ENCODE measurements at places on chromosomes 12 and 14.

DNA sequence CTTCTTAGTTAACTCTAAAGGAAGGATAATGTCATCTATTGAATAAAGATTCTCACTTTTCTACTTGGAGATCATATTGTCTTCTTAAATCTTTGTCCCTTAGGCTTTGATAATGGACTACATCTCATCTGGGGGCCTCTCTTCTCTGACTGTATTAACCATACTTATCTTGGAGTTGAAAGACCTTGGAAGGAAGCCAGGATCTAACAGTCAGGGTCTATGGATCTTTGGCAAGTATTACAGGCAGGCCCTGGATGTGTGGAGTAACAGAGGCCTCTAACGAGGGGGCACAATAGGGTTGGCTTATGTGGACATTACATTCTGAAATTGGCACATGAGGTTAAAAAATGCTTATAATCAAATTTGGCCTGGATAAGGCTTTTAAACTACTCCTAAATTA lies 513.8 kb downstream of the NRXN3 start:
- DNase-seq: peak; percentile 5

- no peak for DNase-seq
Measured at GRCh38 chr12:92223481-92223880, 77.8 kb upstream of the BTG1 start.

DNA sequence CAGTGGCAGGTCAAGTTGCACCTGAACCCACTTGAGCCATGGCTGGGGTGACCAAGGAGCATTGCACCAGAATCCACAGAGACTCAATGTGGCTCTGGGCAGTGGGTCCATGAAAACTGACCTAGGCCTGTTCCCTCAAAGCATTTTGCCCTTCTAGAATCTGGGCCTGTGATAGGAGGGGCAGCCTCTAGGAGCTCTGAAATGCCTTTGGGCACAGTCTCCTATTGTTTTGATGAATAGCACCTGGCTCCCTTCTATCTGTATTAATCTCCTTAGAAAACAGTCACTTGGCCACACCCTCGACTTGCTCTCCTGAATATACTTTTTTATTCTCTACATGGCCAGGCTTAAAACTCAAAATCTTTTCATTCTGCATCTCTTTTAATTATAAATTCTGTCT lies 14.1 kb upstream of the KRAS start:
- no peak for DNase-seq

DNA sequence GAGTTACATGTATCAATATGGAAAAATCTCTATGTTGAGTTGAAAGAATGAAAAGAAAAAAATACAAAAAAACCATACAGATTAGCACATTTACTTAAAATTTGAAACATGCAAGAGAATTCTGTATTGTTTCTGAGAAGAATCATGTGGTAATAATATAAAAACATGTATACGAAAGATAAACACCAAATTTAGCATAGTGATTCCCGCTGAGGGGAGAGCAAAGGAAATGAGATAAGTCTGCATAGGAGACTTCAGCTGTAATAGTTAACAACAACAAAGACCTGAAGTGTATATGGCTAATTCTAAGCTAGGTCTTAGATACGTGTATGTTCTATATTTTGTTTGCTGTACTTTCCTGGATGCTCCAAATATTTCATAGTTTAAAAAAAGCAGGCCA lies 46.5 kb downstream of the FNTB start:
- DNase-seq: no peak

DNA sequence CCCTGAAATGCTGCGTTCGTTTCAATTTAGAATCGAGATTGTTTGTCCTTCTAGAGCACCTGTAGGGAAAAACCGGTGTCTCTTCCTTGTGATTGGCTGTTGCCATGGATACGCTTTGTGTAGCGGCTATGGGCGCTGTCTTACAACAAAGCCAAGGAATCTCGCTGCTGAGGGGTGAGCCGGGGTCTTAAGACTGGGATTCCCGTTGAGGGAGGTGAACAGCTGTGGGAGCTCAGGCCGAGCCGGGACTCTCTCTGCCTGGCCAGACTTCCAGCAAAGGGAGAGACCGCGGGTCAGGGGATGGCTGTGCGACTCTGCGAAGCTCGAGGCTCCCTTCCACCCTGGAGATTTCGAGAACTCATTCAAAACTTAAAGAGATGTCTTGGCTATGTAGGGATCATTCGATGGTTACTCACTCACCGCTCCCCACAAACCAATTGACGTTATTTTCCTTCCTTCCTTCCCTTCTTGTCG lies at the start of the genes LRRIQ1 and TSPAN19:
LRRIQ1 (plus strand) TSS at position 118 of the 474 bp plus-strand sequence. CDS start 1,826 bp downstream, outside the sequence.
TSPAN19 (minus strand) TSS at position 44 of the 474 bp plus-strand sequence. CDS start 6,331 bp downstream, outside the sequence.
- DNase-seq: peak; percentile 94

- DNase-seq: no peak
Measured at GRCh38 chr14:99015833-99016232, 256.2 kb downstream of the BCL11B start.

DNA sequence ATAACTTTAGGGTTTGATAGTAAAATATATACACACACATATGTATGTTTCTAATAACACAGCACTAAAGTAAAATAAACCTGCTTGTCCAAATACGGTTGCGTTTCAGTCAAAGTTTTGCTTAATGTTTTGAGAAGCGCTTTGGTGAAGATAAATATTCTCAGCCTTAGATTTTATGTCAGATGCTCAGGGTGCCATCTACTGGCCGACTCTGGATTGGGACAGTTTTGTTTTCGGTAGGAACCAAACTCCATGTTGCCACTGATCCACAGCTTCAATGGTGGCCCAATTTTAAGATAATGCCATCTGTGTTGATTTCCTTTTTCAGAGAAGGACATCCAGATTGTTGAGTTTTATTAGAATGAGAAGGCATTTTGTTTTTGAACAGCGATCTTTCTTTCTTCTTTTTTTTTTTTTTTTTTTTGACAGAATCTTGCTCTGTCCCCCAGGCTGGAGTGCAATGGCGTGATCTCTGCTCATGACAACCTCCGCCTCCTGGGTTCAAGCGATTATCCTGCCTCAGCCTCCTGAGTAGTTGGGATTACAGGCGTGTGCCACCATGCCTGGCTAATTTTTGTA lies 43.1 kb downstream of the LLPH start:
- DNase-seq: peak; percentile 41

DNA sequence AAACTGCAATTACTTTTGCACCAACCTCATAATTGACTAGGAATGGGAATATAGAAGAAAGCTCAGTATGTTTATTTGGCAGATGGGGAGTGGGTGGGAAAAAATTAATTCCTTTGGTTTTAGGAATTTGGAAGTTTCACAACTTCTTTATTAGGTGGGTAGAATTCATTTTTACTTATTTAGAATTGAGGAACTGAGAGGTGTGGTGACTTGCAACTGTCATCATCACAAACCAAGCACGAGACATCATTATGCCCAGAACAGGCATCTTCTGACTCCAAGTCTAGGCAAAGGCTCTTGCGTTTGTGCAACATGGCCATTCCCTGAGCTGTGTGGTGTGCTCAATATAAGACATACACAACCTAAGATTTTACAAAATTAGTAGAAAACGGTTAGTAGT lies 380.0 kb downstream of the ATP23 start:
- no peak for DNase-seq

DNA sequence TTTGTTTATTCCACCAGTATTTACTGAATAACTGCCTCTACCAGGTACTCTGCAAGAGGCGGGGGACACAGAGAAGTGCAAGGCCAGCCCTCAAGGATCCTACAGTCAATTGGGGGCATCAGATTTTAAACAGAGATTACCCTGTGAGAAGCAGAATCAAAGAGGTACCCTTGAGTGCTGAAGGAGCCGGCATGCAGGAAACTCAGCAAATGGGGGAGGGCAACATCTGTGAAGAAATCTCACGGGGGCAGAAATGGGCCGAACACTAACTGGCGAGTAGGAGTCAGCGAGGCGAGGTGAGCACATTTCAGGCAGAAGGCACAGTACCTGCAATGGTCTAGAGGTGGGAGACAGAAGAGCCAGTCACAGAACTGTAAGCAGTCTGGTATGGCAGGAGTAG lies 9.0 kb downstream of the GALNT6 start:
- DNase-seq: peak; percentile 65

DNA sequence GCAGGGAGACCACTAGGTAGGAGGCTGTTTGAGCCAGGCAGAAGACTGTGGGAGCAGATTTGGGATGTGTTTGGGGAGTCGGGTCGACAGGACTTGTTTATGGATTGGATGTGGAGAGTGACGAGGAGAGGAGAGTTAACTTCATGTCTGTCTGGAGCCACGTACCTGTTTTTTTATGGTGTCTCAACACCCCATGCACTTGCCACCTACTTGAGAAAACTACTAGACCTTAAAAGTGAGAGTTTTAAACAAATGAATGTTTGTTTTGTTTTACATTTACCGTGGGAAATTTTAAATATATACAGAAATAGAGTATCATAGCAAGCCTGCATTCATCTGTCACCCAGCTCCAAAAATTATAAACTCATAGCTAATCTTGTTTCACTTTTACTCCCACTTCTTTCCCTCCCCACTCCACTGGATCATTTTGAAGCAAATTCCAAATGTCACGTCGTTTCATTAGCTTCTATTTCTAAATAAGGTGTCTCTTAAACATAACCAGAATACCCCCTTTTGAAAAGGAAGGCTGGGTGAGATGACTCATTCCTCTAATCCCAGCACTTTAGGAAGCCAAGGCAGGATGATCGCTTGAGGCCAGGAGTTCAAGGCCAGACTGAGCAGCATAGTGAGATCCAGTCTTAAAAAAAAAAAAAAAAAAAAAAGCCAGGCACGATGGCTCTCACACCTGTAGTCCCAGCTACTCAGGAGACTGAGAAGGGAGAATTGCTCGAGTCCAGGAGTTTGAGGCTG lies 136.2 kb downstream of the ANO6 start:
- DNase-seq: no peak

- DNase-seq: peak; percentile 29
Measured at GRCh38 chr12:82758749-82759330, 72.1 kb downstream of the TMTC2 start.

GRCh38 chr12:57454566-57455373 lies at the start of gene INHBE:
TSS of gene INHBE (plus strand) at chr12:57455307. CDS start at chr12:57455537, 230 bp downstream.
- peak; percentile 84 for DNase-seq

DNA sequence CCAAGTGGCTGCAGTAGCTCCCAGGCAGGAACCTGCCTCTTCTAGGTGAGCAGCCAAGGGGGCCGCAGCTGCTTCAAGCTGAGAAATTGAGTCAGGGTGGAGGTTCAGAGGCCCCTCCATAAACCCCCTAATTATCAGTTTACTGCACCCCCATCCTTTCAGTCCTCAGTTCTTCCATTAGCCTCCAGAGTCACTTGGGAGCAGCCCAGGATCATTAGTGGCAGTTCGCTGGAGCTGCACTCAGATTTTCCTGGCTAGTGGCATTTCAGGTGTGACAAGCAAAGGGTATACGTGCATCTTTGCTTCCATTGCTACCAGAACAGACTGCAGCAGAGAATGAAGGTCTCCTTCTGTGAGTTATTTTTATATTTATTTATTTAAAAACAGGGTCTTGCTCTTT lies 358.7 kb downstream of the FUT8 start:
- DNase-seq: no peak

GRCh38 chr14:20195911-20196310 lies 5.2 kb downstream of the OR11G2 start:
- no peak for DNase-seq

- no peak for DNase-seq
Measured at GRCh38 chr14:65804439-65805112, 392.0 kb downstream of the FUT8 start.

DNA sequence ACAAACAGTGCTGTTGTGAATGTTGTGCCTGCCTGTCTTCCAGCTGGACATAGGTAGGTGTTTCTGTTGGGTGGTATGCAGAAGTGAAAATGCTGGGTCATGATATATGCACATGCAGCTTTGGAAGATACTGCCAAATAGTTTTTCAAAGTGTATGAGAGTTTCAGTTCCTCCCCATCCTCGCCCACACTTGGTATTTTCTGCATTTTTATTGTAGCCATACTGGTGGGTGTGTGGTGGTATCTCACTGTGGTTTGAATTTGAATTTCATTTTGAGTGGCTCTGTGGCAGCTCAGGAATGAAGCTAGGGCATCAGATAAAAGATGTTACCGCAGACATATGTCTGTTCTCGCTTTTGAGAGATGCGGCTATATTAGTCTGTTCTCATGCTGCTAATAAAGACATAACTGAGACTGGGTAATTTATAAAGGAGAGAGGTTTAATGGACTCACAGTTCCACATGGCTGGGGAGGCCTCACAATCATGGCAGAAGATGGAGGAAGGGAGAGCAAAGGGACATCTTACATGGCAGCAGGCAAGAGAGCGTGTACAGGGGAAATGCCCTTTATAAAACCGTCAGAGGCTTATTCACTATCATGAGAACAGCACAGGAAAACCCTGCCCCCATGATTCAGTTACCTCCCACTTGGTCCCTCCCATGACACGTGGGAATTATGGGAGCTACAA lies 183.1 kb downstream of the CAND1 start:
- no peak for DNase-seq

DNA sequence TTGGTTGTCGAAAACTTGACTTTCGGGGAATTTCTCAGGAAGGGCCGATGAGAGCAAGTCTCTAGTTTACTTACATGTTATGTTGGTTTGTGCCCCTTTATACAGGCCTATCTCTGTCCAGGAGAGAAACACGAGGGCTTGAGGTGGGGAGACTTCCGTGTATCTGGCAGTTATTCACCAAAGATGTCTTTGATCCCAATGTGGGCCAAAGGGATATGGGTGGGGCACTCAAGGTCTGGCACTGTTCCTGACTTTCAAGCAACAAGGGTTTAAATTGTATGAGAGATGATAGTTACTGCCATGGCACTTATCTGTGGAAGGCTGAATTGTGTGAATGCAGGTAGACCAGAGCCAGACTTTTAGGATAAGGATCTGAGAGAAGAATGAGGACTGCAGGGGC lies 137.2 kb upstream of the DHRS4 start:
- no peak for DNase-seq

GRCh38 chr12:105822131-105823105 lies 316.3 kb downstream of the NUAK1 start:
- DNase-seq: no peak

GRCh38 chr12:105492591-105493545 lies 162.4 kb downstream of the C12orf75 start:
- DNase-seq: no peak

DNA sequence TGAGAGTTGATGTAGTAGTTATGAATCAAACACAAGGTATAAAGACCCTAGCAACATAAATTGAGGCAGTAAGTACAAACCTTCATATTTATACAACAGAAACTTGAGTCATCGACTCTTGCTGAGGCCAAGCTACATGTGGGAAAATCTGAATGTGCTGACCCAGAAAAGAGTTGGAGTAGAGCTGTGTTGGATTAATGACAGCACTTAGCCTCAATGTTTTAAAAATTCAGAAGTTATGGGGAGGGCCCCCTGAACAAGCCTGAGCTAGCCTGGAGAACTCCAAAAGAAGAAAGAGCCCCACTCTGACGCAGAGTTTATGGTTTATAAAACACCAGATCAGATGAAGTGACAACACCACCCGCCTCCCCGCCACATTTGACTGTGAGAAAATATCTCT lies 100.0 kb downstream of the DUSP6 start:
- no peak for DNase-seq

DNA sequence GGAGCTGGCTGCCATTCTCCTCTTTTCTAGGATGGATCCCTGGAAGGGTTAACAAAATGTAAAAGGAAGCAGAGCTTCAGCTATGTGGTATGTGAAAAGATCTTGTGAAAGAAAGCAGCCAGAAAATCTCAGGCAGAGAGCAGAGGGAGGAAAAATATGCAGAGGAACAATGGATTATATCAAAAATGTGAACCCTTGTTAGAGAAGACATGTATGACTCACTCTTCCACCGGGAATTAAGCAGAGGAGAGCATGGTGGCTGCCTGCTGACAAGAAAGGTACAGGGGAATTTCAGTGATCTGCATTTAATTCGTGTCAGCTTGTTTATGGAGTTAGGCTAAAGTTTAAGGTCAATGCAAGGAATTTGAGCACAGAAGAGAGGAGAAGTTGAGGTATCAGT lies 46.3 kb downstream of the KCNA1 start:
- no peak for DNase-seq

Data from NCI-H2171 treated with DMSO at 0.1 percent for 48 hours (cell line).